NCI-H1930 (cell line): ENCODE measurements at places on chromosomes 7 and 10.

GRCh38 chr7:17326378-17326777 is 27.9 kb downstream of the AHR start:
- no peak for DNase-seq

DNA sequence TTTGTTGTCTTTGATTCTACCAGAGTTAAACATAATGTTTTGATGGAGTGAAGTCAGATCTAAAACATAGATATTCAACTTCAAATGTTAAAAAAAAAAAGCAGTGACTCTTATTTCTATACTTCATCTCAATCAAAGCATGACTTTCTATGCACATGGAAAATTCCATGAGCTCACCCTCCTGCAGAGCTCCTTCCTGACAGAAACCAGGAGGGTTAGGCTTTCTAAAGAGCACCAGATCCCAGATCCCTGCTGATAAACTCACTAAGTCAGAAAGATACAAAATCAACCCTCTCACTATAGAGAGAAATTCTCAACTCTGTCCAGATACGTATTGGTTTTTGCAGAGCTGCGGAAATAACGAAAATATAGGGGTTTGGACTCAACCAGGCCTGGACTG is 122.6 kb downstream of the FAM107B start:
- DNase-seq: no peak

DNA sequence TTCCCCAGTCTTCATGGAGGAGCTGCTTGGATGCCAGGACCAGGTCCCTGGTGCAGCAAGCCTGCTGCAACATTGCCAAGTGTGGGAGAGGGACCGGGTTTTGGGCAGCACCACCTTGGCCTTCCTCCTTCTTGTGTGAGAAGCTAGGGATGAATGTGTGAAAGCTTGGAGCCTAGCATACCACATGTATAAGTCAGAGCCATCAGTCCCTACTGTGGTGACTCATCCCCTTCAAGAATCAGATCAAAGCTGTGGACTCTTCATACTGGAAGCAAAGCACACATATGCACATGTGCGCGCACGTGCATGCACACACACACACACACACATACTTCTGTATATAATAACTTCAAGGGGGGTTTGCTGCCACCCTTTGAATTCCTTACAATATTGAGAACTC is 527.8 kb downstream of the LRMDA start:
- DNase-seq: no peak

DNA sequence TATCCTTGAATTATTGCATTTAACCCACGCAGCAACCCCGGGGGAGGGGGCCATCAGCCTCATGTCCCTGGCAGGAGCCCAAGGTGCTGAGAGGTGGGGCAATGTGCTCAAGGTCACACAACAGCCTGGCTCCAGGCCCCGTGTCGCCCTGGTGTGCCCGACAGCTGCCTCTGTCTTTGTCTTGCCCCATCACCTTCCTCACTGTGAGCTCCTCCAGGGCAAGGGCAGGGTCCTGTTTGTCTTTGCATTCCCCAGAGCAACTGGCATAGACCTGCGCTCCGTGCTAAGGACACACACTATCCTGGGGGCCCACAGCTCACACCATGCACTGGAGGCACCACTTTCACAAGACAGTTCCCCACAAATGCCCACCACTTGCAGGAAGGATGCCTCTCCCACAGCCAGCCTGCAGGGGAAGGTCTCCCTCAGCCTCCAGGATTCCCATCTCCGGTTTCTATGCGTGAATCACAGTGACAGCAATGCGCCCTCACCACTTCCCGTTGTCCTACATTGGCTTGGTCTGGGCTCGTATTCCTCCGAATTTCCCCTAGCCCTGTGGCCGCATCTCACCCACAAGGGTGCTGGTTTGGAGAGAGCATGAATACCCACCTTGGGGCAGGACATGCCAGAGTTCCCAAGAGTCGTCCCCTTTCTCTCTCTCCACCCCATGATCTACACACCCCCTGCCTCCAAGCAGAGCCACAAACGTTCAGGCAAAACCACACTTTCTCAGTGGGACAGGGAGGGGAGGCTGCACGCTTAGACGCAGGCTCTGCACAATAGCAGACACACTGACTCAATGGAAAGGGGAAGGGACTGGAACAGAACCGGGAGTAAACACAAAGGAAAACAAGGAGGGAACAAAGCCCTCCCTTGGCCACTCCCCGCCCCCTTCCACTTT is 10.3 kb downstream of the ITPRIP start:
- DNase-seq: no peak

GRCh38 chr7:51317582-51317910 is 937 bp upstream of the COBL start:
- DNase-seq: no peak

DNA sequence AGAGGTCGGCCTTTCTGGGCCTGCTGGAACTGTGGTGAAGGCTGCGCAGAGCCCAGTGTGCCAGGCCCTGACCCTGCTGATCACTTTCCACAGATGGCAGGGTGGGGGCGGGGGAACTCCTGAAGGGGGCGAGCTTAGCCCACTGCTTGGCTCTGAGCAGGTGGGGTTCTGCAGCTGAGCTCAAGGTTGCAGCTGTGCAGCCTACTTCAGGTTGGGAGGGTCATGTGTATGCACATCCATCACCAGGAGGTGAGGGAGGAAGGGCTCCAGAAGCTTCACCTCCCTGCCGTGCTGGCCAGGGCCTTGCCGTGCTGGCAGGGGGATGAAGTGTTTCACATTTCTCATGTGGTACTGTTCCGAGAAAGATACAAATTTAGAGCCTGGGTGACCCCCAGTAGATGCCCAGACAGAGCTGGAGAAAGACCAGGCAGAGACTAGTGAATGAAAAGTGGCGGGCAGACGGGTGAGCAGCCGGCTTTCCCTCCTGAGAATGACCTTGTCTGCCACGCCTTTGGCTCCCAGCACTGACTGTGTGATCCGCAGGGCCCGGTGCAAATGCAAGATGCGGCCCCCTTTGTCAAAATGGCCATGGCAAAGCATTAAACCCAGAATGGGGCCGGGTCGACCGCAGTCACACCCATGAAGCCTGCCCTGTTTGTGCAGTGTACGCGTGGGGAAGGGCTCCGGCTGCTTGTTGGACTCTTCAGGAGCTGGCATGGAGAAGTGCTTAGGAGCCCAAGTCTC is 25.2 kb downstream of the FAM241B start:
- no peak for DNase-seq

DNA sequence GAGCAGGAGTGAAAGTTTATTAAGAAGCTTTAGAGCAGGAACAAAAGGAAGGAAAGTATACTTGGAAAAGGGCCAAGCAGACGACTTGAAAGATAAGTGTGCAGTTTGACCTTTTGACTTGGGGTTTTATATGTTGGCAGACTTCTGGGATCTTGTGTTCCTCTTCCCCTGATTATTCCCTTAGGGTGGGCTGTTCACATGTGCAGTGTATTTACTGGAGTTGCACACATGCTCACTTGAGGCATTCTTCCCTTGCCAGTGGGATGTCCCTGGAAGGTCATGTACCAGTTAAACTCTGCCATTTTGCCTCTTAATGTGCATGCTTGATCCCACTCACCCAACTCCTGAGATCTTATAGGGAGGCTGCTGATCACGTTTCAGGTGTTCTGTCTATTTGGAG is 23.4 kb upstream of the ARHGAP12 start:
- DNase-seq: no peak

GRCh38 chr10:113476191-113476590 is 76.7 kb upstream of the HABP2 start:
- no peak for DNase-seq

DNA sequence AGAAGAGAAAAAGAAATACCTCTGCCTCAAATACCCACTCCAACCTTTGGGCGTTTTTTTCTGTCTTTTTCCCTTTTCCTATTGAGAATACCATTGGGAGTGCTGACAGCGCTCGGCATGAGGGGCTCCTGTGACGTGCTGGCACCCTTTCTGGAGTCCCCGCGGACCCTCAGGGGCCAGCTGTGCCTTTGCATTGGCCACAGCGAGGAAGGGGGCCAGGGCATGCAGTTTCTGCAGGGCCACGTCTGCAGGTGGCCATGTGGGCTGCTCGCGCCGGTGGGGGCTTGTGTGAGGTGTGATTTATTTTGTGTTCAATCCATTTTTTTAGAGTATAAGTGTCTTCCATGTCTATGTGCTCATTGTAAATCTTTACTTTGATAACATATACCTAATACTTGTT is 57.4 kb downstream of the INPP5A start:
- DNase-seq: no peak

DNA sequence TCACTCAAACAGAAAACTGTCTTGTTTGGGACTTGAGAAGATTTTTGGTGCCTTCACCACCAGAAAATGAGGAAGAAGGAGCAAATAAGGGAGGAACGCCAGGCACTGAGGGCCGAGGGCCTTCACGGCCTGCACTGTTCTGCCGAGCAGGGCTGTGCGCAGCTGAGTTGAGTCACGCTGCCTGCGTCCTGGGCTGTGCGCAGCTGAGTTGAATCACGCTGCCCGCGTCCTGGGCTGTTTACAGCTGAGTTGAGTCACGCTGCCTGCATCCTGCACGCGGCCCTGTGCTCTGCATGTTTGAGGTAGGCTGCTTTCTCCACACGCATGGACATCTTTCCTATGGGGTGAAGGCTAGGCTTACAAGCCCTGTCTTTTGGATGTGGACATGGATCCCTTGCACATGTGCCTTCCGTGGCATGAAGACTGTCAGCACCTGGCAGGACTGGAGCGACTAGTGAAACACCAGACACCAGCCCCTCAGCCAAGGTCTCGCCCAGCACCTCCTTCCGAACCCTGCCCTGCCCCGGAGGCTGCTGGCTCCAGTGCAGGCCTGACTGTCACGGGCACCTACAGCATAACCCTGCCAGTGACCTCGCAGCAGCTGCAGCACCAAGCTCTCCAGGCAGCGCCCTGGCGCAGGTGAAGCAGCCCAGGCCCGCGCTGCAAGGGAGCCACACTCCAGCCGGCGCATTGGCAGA is 96.7 kb downstream of the HTR5A start:
- no peak for DNase-seq

DNA sequence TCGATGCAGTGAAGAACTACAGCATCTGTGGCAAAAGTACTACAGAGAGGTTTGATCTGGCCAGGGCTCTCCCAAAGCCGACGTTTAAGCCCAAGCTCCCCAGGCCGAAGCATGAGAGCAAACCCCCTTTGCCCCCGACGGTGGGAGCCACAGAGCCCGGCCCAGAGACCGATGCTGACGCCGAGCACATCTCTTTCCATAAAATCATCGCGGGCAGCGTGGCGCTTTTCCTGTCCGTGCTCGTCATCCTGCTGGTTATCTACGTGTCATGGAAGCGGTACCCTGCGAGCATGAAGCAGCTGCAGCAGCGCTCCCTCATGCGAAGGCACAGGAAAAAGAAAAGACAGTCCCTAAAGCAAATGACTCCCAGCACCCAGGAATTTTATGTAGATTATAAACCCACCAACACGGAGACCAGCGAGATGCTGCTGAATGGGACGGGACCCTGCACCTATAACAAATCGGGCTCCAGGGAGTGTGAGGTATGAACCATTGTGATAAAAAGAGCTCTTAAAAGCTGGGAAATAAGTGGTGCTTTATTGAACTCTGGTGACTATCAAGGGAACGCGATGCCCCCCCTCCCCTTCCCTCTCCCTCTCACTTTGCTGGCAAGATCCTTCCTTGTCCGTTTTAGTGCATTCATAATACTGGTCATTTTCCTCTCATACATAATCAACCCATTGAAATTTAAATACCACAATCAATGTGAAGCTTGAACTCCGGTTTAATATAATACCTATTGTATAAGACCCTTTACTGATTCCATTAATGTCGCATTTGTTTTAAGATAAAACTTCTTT is 2.3 kb downstream of the LRRTM3 start:
- DNase-seq: no peak

DNA sequence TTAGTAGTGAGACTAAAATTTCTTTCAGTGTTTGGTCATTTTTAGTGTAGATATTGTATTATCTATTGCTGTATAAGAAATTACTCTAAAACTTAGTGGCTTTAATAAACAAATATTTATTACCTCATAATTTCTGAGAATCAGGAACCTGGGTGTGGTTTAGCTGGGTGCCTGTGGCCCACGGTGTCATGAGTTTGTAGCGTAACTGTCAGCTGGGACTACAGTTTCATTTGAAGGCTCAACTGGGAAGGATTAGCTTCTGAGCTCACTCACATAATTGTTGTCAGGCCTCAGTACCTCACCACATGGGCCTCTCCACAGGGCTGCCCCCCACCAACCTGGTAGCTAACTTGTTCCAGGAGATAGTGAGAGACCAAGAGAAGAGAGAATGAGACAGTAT is 98.5 kb downstream of the SRI start:
- no peak for DNase-seq

DNA sequence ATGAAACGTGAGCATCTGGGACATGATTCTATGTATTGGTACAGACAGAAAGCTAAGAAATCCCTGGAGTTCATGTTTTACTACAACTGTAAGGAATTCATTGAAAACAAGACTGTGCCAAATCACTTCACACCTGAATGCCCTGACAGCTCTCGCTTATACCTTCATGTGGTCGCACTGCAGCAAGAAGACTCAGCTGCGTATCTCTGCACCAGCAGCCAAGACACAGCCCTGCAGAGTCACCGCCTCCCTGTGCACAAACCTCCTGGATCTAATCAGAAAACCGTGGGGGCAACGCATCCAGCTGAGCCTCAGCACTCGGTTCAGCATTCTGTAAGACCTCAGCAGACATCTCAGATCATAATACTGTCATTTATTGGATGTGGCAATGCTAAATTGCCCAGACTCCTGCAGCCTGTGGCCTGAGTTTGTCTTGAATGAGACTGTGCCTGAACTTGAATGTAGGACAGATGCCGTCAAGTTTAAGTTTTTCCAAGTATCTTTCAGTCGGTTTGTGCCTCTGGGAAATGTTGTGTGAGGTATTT is 41.5 kb upstream of the PRSS58 start:
- DNase-seq: no peak

DNA sequence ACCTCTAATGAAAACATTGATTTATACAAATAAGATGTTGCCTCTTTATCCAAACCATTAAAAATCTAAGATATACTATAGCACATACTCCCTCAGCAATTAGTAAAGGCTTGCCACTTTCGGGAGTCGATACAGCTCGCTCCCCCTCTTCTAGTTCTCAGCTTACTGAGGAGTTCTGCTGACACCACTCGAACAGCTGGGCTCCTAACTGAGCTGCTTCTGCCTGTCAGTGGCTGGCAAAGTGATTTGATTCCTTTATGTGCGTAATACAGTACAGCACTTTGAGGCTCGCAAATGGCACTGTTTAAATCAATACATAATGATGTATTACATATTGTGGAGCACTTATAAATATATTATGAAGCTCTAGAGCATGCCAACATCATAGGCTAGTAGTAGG is 241.8 kb downstream of the CREB5 start:
- no peak for DNase-seq

- DNase-seq: no peak
Observed at GRCh38 chr7:64883113-64883905, 19.8 kb upstream of the ZNF273 start.

- no peak for DNase-seq
Observed at GRCh38 chr7:7577888-7578287, 11.2 kb downstream of the MIOS start.

GRCh38 chr7:27302590-27302989 is 60.0 kb downstream of the EVX1 start:
- no peak for DNase-seq

- DNase-seq: no peak
Observed at GRCh38 chr10:59819683-59820082, 66.4 kb upstream of the MRLN start.

GRCh38 chr10:132610071-132610701 is 72.6 kb downstream of the INPP5A start:
- no peak for DNase-seq
